ENCODE measurements at places on chromosomes 4 and X. TPM values are rescaled to one million over a fixed set of nuclear protein-coding genes. Genes with fewer than 3 reads are reported as not detected.
A peak's percentile ranks its signal among the peaks of the same experiment; 100 is the strongest.

- no peaks in the 10 kb centered on the region for H3K4me1 ChIP-seq
- no peak overlapping the region for H3K4me3 ChIP-seq
- H3K27ac ChIP-seq = peak overlapping the region; percentile 81
- DNase-seq = no peak
- no peaks in the 10 kb centered on the region for H3K27me3 ChIP-seq
- no peaks in the 10 kb centered on the region for H3K36me3 ChIP-seq
Measured at GRCh38 chr4:140719022-140719421, 37.2 kb downstream of the TBC1D9 start.

DNA sequence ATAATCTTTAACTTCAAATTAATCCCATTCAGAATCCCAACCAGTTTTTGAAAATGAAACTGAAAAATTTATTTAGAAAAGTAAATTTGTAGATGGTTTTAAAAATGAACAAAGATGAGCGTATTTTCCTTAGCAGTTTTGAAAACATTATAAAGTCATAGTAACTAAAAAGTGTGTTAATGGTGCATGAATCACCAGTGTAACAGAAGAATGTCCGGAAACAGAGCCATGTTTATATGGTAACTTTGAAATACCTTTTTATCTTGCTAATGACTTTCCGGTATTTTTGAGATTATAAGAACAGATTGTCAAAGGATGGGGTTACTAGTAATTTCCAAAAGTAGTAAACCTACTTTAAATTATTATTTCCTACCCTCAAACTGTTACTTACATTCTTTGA lies 145.9 kb downstream of the IRS4 start:
- no peaks in the 10 kb centered on the region for H3K36me3 ChIP-seq
- no peak for DNase-seq
- H3K27ac ChIP-seq = no peak overlapping the region
- no peaks in the 10 kb centered on the region for H3K27me3 ChIP-seq

DNA sequence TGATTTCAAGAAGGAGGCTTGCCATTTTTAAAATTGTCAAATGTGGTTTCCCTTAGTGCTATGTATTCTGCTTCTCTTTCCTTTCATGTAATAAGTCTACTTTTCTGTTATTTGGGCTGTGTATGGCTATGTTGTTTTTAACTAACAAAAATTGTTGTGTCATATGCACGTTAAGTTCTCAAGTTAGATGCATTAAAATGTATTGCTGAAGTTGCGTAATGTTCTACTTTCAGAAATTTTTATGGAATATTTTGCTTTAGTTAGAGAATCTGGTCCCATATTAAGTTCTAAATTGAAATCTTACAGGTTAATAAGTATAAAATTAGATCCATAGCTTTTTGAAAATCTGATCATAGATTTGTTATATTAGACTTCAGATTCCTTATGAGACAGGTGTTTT lies 133.2 kb downstream of the TLL1 start:
- H3K27me3 ChIP-seq = no peaks in the 10 kb centered on the region
- H3K27ac ChIP-seq = no peak overlapping the region

DNA sequence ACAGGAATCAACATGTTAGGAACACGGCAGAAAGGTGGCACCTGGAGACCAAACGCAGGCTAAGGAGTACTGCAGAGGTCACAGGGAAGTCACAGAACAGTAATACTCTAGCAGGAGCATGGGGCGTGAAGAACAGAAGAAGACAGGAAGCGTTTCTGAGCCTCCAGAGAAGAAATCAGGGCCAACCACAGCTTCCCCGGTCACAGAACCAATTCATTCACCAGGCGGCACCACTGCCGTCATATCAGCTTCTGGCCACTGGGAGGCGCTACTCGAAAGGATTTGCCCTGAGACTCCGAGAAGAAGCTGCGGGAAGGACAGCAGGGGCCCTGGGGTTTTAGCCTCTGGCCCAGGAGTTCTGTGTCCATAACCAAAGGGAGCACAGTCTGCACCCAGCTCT lies 78.0 kb upstream of the DRD5 start:
- no peaks in the 10 kb centered on the region for H3K4me1 ChIP-seq
- no peaks in the 10 kb centered on the region for H3K27me3 ChIP-seq
- H3K4me3 ChIP-seq = no peak overlapping the region
- peak; percentile 83 for DNase-seq

DNA sequence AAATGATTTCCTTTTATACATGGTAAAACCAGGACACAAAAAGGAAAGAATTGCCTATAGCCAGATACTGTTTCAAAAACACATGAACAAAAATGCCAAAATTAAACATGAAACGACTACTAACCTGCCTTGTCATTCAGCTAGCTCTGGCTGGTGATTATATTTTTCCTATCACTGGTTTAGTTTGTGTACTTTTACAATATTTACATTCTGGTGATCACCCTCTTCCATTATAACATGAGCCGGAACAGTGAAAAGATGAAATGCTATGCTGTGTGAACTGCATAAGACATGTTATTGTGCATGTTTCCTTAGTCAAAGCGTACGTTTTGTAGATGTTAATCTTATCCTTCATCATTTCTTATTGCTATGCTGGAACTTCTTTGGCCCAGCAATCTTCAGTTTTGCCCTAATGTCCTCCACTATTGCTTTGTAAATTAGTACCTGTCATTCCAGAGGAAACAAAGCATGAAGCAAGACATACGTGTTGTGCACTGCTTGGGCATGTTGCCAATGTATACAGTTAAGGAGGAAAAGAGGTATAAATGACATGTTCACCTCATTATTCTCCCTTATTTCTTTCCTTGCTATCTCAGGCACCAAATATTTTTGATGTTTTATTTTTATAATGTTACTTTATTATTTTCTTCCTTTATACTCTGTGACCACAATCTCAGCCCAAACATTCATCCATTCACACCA lies 386.3 kb downstream of the ARHGAP24 start:
- H3K27me3 ChIP-seq = no peaks in the 10 kb centered on the region
- H3K27ac ChIP-seq = no peak overlapping the region
- no peak for DNase-seq
- no peaks in the 10 kb centered on the region for H3K36me3 ChIP-seq

- no peak overlapping the region for H3K27ac ChIP-seq
- H3K4me3 ChIP-seq = no peak overlapping the region
- no peak for DNase-seq
- H3K36me3 ChIP-seq = no peaks in the 10 kb centered on the region
- no peaks in the 10 kb centered on the region for H3K27me3 ChIP-seq
- no peaks in the 10 kb centered on the region for H3K4me1 ChIP-seq
Measured at GRCh38 chr4:180086480-180087190, 2156.6 kb upstream of the TENM3 start.

GRCh38 chrX:82208975-82209374 lies 1007.1 kb downstream of the SH3BGRL start:
- H3K27me3 ChIP-seq = no peaks in the 10 kb centered on the region
- H3K36me3 ChIP-seq = no peaks in the 10 kb centered on the region
- no peak for DNase-seq
- no peak overlapping the region for H3K4me3 ChIP-seq

- peak; percentile 41 for DNase-seq
- H3K27me3 ChIP-seq = no peaks in the 10 kb centered on the region
Measured at GRCh38 chr4:3276986-3277385, 15.8 kb upstream of the RGS12 start.

DNA sequence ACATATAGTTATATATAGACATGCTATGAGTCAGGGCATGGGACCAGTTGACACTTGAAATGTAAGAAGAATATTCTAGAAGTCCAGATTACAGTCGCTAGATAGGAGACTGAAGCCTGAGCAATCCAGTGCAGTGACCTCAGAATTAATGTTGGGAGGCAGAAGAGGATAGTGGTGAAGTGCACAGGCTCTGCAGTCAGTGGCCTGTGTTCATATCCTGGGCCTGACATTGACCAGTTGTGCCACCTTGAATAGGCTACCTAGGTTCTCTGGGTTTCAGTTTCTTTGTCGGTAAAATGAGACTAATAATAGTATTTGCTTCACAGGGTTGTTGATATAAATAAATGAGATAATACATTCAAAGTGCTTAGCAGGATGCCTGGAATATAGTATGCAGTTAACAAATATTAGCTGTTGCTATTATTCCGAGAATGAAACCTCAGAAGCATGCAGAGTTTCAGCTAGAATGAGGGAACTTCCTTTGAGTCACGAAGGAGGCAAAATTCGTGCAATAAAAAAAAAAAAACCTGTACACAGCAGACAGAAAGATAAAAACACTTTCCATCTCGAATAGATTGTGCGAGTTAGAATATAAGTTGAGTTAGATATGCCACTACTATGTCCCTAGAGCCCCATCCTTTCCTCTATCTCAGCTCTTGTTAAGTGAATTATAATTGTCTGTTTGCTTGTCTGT lies 4.0 kb upstream of the SH2D1A start:
- H3K4me1 ChIP-seq = no peaks in the 10 kb centered on the region
- H3K27me3 ChIP-seq = no peaks in the 10 kb centered on the region
- no peak overlapping the region for H3K27ac ChIP-seq
- no peak for DNase-seq

GRCh38 chr4:105837037-105837436 lies 58.2 kb upstream of the NPNT start:
- no peak overlapping the region for H3K27ac ChIP-seq
- H3K4me3 ChIP-seq = no peak overlapping the region
- no peaks in the 10 kb centered on the region for H3K36me3 ChIP-seq
- no peaks in the 10 kb centered on the region for H3K4me1 ChIP-seq
- no peak for DNase-seq

DNA sequence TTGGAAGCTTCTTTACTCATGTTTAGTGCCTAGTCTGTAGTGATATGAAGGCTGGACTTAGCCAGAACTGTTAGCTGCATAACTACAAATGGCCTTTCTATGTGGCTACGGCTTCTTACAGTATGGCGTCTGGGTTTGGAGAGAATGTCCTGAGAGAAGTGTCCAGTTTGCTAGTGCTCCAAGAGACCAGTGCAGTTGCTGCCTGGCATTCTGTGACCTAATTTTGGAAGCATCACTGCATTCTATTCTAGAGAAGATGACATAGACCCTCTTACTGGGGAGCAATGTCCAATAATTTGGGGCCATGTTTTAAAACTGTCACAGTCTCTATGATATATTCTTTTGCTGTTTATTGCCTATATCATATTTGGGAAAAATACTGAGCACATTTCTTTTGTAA lies 74.2 kb downstream of the STAG2 start:
- no peaks in the 10 kb centered on the region for H3K36me3 ChIP-seq
- no peaks in the 10 kb centered on the region for H3K27me3 ChIP-seq
- no peak overlapping the region for H3K27ac ChIP-seq
- H3K4me3 ChIP-seq = no peak overlapping the region
- DNase-seq = no peak

DNA sequence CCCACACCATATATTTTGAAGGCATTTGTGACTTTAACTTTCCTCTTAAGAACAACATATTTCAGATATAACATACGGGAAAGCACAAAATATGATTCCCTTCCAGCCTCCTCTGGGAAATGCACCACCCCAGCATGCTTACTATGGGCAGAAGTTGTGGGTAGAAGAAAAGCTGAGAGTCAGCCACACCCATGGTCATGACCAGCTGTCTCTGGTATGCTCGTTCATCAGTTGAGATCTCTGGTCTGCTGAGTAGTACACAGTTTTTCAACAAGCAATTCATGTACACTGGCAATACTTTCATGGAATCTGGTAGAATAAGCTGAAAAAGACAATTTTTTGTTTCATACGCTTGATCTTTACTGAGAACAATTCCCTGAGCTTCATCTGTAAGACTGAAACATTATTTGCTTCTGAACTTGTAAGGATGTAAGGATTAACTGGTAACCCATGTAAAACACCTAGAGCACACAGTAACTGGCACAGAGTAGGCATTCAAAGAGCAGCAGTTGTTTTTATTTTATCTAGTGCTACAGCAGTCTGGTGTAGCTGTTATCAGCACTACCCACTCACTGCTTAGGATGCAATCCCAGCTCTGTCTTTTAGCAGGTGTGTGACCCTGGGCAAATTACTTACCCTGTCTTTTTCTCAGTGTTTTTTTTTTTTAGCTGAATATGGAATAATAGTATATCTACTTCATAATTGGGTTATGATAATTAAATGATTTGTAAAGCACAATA lies 47.6 kb downstream of the METTL14 start:
- no peak for DNase-seq
- H3K4me3 ChIP-seq = no peak overlapping the region
- no peak overlapping the region for H3K27ac ChIP-seq
- H3K27me3 ChIP-seq = no peaks in the 10 kb centered on the region
- no peaks in the 10 kb centered on the region for H3K4me1 ChIP-seq
- H3K36me3 ChIP-seq = no peaks in the 10 kb centered on the region

DNA sequence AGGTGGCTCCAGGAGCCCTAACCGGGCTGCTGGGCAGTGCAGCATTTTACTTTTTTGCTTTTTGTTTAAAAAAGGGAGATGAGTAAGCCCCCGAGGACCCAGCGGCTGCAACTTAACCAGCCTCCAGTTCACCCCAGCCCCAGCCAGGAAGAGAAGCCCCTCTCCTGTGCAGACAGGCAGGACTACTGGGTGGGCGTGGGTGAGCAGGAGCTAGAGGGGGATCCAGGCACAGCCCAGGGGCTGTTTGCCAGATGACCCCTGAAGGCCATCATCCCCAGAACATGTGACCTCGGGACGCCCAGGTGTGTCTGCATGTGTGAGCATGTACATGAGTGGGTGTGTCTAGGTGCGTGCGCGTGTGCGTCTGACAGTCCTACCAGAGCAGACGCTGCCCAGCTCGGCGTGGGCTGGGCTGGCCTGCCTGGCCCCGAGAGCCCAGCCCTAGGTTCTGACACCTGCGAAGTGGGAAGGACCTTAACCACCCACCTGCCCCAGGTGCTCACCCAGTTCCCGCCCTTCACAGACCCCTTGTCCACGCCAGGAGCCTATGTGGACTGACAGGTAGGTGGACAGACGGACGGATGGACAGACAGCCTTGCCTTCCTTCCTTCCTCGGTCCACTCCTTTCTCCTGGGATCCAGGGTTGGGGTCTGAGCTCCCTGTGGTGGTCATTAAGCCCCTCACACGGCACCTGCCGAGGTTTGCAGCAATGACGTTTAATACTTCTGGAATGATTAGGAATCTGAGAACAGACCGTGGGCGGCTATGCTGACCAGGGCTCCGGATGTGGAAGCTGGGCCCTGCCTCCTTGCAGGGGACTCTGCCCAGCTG lies 7.8 kb upstream of the HAUS3 start:
- H3K4me3 ChIP-seq = no peak overlapping the region
- H3K36me3 ChIP-seq = peaks cover 67% of the 10 kb centered on the region
- H3K27ac ChIP-seq = no peak overlapping the region

GRCh38 chr4:42101446-42101975 lies 50.9 kb downstream of the BEND4 start:
- H3K4me3 ChIP-seq = no peak overlapping the region
- no peaks in the 10 kb centered on the region for H3K4me1 ChIP-seq
- no peaks in the 10 kb centered on the region for H3K36me3 ChIP-seq
- H3K27me3 ChIP-seq = no peaks in the 10 kb centered on the region

The TMEM156 gene
- 0.94 TPM for total RNA-seq

The BRS3 gene
- not detected for total RNA-seq

The CXCR3 gene
- total RNA-seq = not detected

The MAGEC1 gene
- total RNA-seq = not detected

All from Peyer's patch (tissue), 4 donors.